ENCODE measurements at places on chromosomes 5 and 9. TPM values are rescaled to one million over a fixed set of nuclear protein-coding genes. Genes with fewer than 3 reads are reported as not detected.
A peak's percentile ranks its signal among the peaks of the same experiment; 100 is the strongest.

DNA sequence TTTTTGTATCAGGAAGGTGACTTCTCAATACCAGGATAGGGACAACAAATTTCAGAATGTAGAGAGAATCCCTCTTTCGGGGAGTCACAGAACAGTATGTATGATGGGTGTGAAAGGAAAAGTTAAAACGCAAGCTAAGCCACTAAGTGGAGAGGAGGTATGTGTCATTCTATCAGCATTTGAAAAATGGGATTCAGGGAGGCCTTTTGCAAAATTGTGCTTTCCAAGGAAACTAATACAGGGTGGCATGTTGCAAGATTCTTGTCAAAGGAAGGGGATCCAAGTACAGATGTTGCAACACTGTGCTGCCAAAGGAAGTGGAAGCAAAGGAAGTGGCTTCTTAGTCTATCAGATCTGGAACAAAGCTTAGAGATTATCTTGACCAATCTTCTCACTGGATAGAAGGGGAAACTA is 12.6 kb upstream of the TNIP1 start:
- H3K4me1 ChIP-seq = peaks cover 36% of the 10 kb centered on the region
- no peaks in the 10 kb centered on the region for H3K27me3 ChIP-seq
- no peaks in the 10 kb centered on the region for H3K36me3 ChIP-seq
- DNase-seq = no peak

GRCh38 chr5:14551211-14551610 is 30.4 kb upstream of the OTULINL start:
- H3K4me3 ChIP-seq = no peak overlapping the region
- no peaks in the 10 kb centered on the region for H3K4me1 ChIP-seq

HAUS6 gene
- polyA plus RNA-seq = 5.6 TPM

GPX3 gene
- polyA plus RNA-seq = 551 TPM

- H3K4me1 ChIP-seq = peaks cover 27% of the 10 kb centered on the region
- H3K36me3 ChIP-seq = peaks cover 25% of the 10 kb centered on the region
- H3K4me3 ChIP-seq = peak overlapping the region; percentile 91
- DNase-seq = no peak
- peak overlapping the region; percentile 99 for H3K27ac ChIP-seq
- H3K27me3 ChIP-seq = no peaks in the 10 kb centered on the region
Observed at GRCh38 chr5:149552038-149552494, 827 bp upstream of the CSNK1A1 start.

GRCh38 chr9:37370968-37371563 is 51.4 kb upstream of the GRHPR start:
- no peaks in the 10 kb centered on the region for H3K36me3 ChIP-seq
- no peaks in the 10 kb centered on the region for H3K4me1 ChIP-seq
- DNase-seq = no peak
- no peak overlapping the region for H3K4me3 ChIP-seq

DNA sequence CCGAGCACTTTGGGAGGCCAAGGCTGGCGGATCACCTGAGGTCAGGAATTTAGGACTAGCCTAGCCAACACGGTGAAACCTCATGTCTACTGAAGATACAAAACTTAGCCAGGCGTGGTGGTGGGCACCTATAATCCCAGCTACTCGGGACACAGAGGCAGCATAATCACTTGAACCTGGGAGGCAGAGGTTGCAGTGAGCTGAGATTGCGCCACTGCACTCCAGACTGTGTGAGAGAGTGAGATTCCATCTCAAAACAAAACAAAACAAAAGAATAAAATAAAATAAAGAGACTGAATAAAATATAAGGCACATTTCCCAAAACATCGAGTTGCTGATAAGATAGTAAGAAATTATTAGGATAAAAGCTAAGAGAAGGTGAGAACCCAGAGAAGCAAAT is 32.3 kb upstream of the GLDC start:
- H3K36me3 ChIP-seq = no peaks in the 10 kb centered on the region
- H3K27me3 ChIP-seq = no peaks in the 10 kb centered on the region
- H3K4me3 ChIP-seq = no peak overlapping the region
- H3K27ac ChIP-seq = no peak overlapping the region

DNA sequence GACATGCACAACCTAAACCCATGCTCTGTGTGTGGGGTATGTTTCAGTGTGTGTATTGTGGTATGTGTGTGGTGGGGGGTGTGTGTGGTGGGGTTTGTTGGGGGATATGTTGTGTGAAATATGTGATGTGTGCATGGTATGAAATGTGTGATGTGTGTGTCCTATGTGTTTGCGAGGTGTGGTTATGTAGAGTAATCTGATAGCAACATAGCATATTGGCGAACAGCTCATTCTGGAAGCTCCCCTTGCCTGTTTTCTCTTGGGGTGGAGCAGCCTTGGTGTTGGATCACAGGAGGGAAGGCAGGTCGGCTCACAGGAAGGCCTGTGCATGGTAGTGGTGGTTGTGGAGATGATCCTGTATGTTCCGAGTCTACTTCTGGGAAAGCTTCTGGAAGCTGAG is 35.4 kb upstream of the PHF2 start:
- no peaks in the 10 kb centered on the region for H3K27me3 ChIP-seq
- peaks cover 29% of the 10 kb centered on the region for H3K4me1 ChIP-seq
- no peaks in the 10 kb centered on the region for H3K36me3 ChIP-seq
- H3K27ac ChIP-seq = peak overlapping the region; percentile 61

ANKDD1B gene
- polyA plus RNA-seq = not detected

DNA sequence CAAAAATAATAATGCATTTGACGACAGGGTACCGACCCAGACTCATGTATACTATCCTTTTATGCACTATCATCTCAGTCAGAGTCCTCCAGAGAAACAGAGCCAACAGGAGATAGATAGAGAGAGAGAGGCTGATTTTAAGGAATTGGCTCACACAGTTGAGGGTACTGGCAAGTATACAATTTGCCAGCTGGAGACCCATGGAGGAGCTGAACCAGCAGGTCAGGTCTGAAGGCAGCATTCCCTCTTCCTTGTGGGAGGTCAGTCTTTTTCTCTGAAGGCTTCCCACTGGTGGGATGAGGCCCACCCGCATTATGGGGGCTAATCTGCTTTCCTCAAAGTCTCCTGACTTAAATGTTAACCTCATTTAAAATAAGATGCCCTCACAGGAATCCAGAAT is 17.3 kb upstream of the MED10 start:
- peaks cover 2% of the 10 kb centered on the region for H3K27me3 ChIP-seq
- H3K36me3 ChIP-seq = no peaks in the 10 kb centered on the region
- no peak overlapping the region for H3K27ac ChIP-seq

DNA sequence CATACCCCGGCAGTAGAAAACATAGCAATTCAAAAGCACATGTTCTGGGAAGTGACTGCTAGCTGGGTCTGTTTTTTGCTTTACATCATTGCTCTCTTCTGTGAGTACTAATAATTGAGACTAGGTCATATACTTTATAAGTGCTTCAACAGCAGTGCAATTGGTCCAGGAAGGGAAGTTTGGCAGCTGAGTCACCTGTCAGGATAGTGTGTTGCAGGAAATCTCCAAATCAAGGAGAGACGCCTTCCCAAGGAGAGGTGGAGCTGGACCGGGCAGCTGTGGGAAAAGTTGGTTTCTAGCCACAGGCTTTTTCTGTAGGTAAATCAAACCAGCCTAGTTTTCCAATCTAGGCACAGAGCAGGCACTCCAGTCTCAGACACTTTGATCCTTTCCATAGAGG is 330.1 kb downstream of the ENC1 start:
- H3K27ac ChIP-seq = no peak overlapping the region
- DNase-seq = no peak
- no peaks in the 10 kb centered on the region for H3K36me3 ChIP-seq
- H3K4me3 ChIP-seq = no peak overlapping the region

MYMK gene
- not detected for polyA plus RNA-seq

WHRN gene
- 0.07 TPM for polyA plus RNA-seq

GRCh38 chr9:129751841-129752801 is 721 bp downstream of the PTGES start:
- H3K4me3 ChIP-seq = peak overlapping the region; percentile 46
- H3K27me3 ChIP-seq = no peaks in the 10 kb centered on the region
- no peaks in the 10 kb centered on the region for H3K4me1 ChIP-seq
- H3K27ac ChIP-seq = no peak overlapping the region
- DNase-seq = no peak
- no peaks in the 10 kb centered on the region for H3K36me3 ChIP-seq

DNA sequence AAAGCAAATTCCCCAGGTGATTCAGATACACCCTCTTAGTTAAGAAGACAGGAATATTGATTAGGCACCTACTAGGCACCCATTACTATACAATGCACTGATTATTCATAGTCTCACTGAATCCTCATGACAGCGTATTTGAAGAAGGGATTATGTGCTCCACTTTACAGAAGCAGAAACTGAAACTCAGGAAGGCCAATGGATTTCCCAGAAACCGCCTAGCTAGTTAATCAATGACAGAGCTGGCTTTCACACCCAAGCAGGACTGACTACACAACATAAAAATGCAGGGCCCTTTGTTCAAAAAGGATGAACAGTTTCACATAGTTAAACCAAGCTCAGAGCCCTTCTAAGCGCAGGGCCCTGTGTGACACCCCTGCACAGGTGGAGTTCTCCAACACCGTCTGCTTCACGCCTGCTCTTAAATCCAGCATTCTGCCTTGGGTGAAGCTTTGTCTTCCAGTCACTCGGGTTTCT is 117.3 kb downstream of the TTLL11 start:
- no peaks in the 10 kb centered on the region for H3K36me3 ChIP-seq
- peaks cover 4% of the 10 kb centered on the region for H3K4me1 ChIP-seq
- no peak overlapping the region for H3K27ac ChIP-seq
- DNase-seq = no peak
- no peak overlapping the region for H3K4me3 ChIP-seq

FAXDC2 gene
- polyA plus RNA-seq = 2.8 TPM

GRCh38 chr5:7146886-7147285 is 249.1 kb upstream of the ADCY2 start:
- H3K27ac ChIP-seq = no peak overlapping the region
- H3K4me3 ChIP-seq = no peak overlapping the region
- H3K27me3 ChIP-seq = no peaks in the 10 kb centered on the region
